Right lobe of liver (tissue), 6 donors: ENCODE measurements at places on chromosomes 7 and 10. TPM values are rescaled to one million over a fixed set of nuclear protein-coding genes. Genes with fewer than 3 reads are reported as not detected.

DNA sequence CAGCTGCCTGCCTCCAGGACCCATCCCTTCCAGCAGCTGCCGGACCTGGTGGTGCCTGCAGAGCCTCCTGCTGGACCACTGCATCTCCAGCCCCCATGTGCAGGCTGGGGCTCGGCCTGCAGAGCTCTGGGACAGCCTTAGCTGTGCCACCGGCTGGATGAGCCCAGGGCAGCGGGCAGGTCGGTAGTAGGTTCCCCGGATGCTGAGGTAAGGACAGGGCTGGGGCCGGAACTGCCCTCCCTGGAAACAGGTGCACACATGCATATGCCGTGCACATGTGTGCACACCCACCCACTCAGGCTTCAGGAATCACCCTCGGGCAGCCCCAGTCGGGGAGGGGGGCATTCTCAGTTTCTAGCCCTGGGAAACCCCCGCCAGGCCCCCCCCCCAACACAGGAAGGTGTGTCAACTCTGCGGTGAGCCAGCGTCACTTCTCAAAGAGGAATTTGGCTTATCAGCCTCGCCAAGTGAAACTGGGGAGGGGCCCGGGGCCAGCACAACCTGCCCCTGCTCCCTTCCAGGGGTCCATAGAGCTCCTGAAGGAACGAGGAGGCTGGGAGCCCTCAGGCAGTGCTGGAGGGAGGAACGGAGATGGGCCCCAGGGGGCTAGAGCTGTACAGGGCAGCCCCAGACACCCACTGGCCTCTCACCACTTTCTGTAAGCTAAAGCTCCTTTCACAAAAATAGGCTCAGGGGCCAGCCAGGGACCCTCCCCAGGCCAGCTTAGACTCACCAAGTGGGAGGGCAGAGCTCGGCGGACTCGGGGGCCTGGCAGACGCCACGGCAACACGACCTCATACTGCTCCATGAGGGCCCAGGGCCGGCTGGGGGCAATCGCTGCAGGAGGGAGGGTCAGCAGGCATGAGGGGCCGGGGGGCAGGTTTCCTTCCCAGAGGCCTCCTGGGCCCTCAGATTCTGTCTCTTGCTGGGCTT lies 1.7 kb downstream of the ADAM8 start:
- peak; percentile 52 for DNase-seq

DNA sequence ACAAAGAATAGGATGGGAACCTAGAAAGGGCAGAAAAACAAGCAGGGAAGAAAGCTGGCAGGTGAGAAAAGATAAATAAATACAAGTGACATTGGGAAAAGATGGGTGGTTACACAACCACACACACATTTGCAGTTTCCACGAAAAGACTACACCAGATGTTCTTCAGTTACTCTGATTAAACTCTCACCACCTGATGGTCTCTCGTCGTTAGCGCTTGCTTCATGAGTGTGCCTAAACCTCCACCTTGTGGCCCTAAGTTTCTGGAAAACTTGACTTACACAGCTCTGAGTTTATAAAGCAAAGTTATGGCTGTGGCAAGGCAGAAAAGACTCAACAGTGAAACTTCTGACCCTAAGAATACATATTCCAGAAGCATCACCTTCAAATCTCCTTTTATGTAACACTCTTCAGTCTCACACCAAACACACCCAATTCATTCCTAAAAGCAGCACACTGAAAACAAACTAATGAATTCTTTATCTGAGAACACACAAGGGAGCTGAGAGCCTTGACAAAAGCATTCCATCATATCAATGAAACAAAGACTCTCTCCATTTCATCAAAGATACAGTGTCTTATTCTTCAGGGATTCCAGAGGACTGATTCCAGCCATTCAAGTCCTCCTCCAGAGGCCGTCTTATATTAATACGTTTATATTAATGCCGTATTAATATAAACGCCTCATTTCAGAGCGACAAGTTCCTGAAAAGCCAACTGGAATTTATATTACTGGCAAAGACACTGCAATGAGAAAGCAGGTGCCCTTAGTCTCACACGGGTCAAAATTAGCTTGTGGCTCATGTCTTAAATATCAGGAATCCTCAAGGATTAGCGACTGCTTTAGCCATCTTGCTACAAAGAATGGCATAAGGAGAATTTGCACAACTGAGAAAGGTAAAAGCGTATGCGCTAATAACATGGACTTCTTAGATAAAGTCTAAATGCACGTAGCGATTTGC lies 77.6 kb downstream of the RNF216 start:
- no peak for DNase-seq

DNA sequence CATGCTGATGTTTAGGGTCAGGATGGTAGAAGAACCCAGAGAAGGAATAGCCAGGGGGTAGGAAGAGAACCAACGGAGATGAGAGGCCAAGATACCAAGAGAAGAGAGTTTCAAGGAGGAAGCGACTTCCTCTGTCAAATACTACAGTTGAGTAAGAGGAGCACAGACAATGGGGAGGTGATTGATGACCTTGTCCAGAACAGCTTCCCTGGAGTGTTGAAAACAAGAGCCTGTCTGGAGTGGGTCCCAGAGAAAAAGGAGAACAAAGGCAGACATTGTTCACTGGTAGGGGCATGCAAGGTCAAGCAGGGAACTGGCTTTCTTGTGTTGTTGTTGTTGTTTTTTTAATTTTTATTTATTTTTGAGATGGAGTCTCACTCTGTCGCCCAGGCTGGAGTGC lies 9.6 kb upstream of the TRIM56 start:
- no peak for DNase-seq

Gene SPDYE2B
- total RNA-seq: not detected

Gene MAP3K8
- total RNA-seq: 7.2 TPM

Gene TMEM236
- 0.19 TPM for total RNA-seq

Gene TMEM270
- not detected for total RNA-seq

Gene IDI2
- total RNA-seq: not detected
